Effector memory CD8-positive, alpha-beta T cell (primary cell): ENCODE measurements at places on chromosomes 12 and 14.

DNA sequence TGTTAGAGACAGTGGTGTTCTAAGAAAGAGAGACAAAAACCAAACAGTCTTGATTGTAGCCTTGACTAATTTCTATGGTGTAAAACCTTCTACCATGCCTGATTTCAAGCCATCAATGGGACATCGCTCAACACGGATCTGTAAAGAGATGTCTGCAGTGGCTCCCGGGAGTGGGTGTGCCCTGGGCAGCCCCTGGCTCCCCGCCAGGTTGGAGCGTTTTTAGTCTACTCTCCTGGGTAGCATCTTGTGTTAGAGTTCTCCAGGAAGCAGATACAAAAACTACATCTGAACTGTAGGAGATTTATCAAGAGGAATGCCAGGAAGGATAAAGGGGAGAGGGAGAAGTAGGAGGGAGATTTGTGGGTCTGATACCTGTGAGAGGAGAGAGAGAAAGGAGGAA lies 1212.9 kb downstream of the BCL11B start:
- no peak overlapping the region for H3K4me3 ChIP-seq
- DNase-seq = no peak
- H3K36me3 ChIP-seq = peaks cover 3% of the 10 kb centered on the region

- H3K36me3 ChIP-seq = no peaks in the 10 kb centered on the region
- no peaks in the 10 kb centered on the region for H3K4me1 ChIP-seq
- H3K27me3 ChIP-seq = peaks cover 8% of the 10 kb centered on the region
- H3K27ac ChIP-seq = no peak overlapping the region
- no peak overlapping the region for H3K4me3 ChIP-seq
Observed at GRCh38 chr12:46556819-46557524, 184.4 kb upstream of the SLC38A2 start.

DNA sequence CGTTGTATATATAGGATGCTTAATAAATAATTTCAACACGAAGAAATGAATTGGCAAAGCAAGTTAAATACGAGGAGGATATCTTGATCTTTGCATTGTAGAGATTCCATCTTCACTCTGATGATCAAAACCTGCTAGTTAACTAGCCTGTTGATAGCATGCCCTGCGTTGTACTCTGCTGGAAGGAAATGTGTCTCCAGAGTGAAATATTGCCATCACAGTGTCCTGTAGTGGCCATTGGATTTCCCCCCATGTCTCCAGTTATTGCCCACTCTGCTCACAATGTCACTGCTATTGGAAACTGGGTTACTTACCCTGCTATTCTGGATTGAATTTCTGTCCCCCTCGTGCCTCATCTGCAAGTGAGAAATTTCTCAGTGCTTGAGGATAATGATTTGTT lies 109.6 kb downstream of the PLEKHA5 start:
- no peak for DNase-seq
- peaks cover 11% of the 10 kb centered on the region for H3K4me1 ChIP-seq
- H3K27me3 ChIP-seq = no peaks in the 10 kb centered on the region
- H3K36me3 ChIP-seq = no peaks in the 10 kb centered on the region
- no peak overlapping the region for H3K4me3 ChIP-seq

- DNase-seq = no peak
- peak overlapping the region; percentile 98 for H3K27ac ChIP-seq
- H3K4me1 ChIP-seq = peaks cover 20% of the 10 kb centered on the region
Observed at GRCh38 chr14:32202491-32202997, 525 bp downstream of the RNU6-8 start.

DNA sequence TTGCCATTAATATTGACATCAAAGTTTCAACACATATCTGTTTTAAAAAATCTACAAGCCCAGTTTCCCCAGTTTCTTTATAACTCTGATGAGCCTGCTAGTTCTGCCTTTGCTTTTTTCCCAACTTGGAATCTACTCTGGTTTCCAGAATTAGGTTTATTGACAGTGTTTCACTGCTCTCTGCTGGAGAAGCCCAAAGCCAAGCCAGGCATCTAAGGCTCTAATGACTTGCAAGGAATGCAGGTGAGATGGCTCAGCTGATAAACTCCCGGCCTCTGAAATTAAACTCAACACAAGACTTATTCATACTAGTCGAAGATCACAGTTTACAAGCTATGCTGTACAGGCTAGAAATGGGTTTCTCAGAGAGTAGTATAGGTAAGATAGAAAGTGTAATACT lies 54.3 kb downstream of the HMGA2 start:
- DNase-seq = no peak
- H3K4me1 ChIP-seq = no peaks in the 10 kb centered on the region
- H3K36me3 ChIP-seq = no peaks in the 10 kb centered on the region

GRCh38 chr14:64860039-64860438 lies 19.7 kb downstream of the SPTB start:
- H3K27me3 ChIP-seq = peaks cover 39% of the 10 kb centered on the region
